ENCODE measurements at places on chromosomes 1 and 21. TPM values are rescaled to one million over a fixed set of nuclear protein-coding genes. Genes with fewer than 3 reads are reported as not detected.
A peak's percentile ranks its signal among the peaks of the same experiment; 100 is the strongest.

DNA sequence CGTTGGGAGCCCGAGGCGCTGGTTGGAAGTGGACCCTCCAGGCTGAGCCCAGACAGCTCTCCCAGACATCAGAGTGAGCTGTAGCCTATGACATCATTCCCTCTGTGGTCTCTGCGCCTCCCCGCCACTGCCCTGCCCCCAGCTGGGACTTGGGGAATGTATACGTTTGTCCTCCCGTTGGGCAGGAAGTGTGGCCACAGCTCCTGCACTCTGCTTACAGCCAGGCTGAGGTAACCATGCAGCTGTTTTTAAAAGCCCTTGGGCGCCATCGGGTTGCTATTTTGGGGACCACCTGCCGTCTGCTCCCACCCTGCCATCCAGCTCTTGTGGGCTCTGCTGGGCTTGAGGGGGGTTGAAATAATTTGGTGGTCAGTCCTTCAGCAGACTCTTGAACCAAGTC, 7.8 kb downstream of the VASH2 start:
- no peak overlapping the region for H3K27ac ChIP-seq
- no peak overlapping the region for H3K4me3 ChIP-seq
- H3K4me1 ChIP-seq = no peaks in the 10 kb centered on the region
- no peaks in the 10 kb centered on the region for H3K36me3 ChIP-seq
- peak; percentile 22 for DNase-seq

DNA sequence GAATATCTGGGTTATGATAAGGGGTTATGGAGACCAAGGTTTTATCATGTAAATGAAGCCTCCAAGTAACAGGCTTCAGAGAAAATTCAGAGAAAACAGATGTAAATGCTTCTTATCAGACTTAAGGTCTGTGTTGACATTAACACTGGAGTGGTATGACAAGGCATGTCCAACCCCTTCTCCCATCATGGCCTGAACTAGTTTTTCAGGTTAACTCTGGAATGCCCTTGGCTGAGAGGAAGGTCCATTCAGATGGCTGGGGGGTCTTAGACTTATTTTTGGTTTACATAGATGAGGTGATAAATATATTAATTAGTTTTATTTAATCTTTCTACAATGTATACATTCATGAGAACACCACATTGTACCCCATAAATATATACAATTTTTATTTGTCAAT, 399.6 kb downstream of the TBX15 start:
- no peak overlapping the region for H3K4me3 ChIP-seq
- no peaks in the 10 kb centered on the region for H3K4me1 ChIP-seq
- H3K27me3 ChIP-seq = no peaks in the 10 kb centered on the region
- H3K36me3 ChIP-seq = no peaks in the 10 kb centered on the region

- no peak overlapping the region for H3K27ac ChIP-seq
- H3K4me3 ChIP-seq = no peak overlapping the region
- no peaks in the 10 kb centered on the region for H3K36me3 ChIP-seq
Measured at GRCh38 chr21:16309250-16309971, 579.6 kb downstream of the USP25 start.

- peak; percentile 92 for DNase-seq
- no peak overlapping the region for H3K4me3 ChIP-seq
- no peak overlapping the region for H3K27ac ChIP-seq
- no peaks in the 10 kb centered on the region for H3K4me1 ChIP-seq
Measured at GRCh38 chr1:19033926-19034680, 77.6 kb upstream of the IFFO2 start.

- DNase-seq = no peak
- no peaks in the 10 kb centered on the region for H3K36me3 ChIP-seq
- no peak overlapping the region for H3K27ac ChIP-seq
- H3K4me1 ChIP-seq = no peaks in the 10 kb centered on the region
- no peak overlapping the region for H3K4me3 ChIP-seq
- no peaks in the 10 kb centered on the region for H3K27me3 ChIP-seq
Measured at GRCh38 chr1:184988506-184988905, 14.2 kb upstream of the NIBAN1 start.

DNA sequence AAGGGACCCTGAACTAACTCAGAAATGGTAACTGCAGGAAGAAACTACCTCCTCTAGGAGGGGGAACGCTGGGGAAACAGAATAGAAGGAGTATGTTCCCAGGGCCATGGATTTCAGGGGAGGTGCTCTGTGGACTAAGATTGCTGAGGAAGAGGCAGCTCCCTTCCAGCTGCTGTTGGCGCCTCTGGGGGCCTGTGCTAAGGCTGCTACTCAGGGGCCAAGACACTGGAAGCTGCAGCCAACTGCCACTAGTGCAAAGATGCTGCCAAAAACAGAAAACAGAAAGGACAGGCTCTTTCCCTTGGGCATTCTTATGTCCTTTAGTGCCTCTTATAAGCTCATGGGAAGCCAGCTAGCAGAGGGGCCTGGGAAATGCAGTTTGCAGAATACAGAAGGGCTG, 58.0 kb upstream of the SGIP1 start:
- no peaks in the 10 kb centered on the region for H3K4me1 ChIP-seq
- no peaks in the 10 kb centered on the region for H3K27me3 ChIP-seq
- H3K27ac ChIP-seq = no peak overlapping the region
- H3K4me3 ChIP-seq = no peak overlapping the region
- no peak for DNase-seq

The NR1I3 gene
- total RNA-seq = not detected

DNA sequence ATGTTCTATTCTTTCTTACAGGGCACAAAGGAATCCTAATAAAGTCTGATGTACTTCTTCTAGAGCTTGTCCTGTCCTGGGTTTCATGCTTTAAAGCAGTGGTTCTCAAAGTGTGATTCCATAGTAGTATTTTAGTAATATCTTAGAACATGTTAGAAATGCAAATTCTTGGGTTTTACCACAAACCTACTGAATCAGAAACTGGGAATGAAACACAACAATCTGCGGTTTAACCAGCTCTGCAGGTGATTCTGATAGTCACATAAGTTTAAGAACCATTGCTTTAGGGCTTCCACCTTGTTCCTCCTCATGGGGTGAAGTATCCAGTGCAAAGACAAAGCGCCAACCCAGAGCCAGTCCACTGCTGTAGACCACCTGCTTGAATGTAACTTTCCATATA, 41.1 kb downstream of the NGF start:
- peaks cover 2% of the 10 kb centered on the region for H3K36me3 ChIP-seq
- no peak overlapping the region for H3K27ac ChIP-seq

Measured in fibroblast of lung (primary cell).